Activated T-helper 2 cell treated with anti-CD3 and anti-CD28 coated beads, Interferon-gamma antibody, Interleukin-2, Interleukin-4, amounts not matched to agents 10 μg/mL and 5 μg/mL and 100 μg/mL, durations not matched to agents 14 hours and 24 hours and 36 hours (primary cell): ENCODE measurements at places on chromosomes 2 and 18.

GRCh38 chr2:74385396-74385795, 5.3 kb upstream of the DCTN1 start:
- H3K36me3 ChIP-seq = no peaks in the 10 kb centered on the region
- H3K27ac ChIP-seq = no peak overlapping the region
- peaks cover 5% of the 10 kb centered on the region for H3K4me1 ChIP-seq
- H3K4me3 ChIP-seq = no peak overlapping the region
- no peaks in the 10 kb centered on the region for H3K27me3 ChIP-seq

DNA sequence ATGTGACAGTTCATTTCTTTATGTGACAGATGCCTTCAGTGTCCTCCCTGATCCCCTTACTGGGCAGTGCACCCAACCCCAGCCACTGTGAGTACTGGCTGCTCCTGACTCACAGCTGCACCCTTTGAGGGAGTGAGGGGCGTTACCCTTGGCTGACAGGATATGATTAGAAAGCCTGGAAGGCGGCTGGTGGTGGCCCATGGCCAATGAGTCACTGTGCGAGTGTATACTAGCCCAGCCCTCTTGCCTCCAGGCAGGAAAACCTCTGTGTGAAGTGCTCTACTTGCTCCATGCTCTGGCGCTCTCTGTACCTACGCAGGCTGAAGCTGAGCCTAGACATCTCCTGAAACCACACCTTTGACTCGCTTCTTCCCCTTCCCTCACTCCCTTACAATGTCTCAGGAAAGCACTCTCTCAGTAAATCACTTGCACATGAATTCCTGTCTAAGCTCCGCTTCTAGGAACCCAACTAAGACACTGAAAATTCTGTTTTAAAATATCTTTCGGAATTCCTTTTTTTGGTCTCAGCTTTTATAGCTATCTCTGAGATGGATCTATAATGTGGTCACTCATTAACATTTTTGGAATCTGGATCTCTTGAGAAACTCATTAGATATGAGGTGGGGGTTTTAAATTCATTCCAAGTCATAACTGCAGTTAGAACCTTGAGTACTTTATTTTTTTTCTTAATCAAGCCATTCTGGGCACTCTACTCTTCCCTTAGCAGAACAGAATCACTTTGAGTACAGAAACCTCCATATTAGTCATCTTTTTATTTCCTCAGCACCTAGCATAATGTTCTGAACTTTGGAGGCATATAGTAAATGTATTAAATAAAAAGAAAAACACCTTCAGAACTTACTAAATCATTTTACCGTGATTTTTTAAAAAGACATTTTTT, 25.3 kb upstream of the STAM2 start:
- no peak overlapping the region for H3K4me3 ChIP-seq
- peaks cover 14% of the 10 kb centered on the region for H3K27me3 ChIP-seq
- no peak overlapping the region for H3K27ac ChIP-seq

- H3K36me3 ChIP-seq = peaks cover 66% of the 10 kb centered on the region
- H3K27me3 ChIP-seq = no peaks in the 10 kb centered on the region
- H3K4me1 ChIP-seq = peaks cover 5% of the 10 kb centered on the region
- no peak overlapping the region for H3K27ac ChIP-seq
- DNase-seq = no peak
Observed at GRCh38 chr2:15212249-15212648, 348.9 kb downstream of the NBAS start.

DNA sequence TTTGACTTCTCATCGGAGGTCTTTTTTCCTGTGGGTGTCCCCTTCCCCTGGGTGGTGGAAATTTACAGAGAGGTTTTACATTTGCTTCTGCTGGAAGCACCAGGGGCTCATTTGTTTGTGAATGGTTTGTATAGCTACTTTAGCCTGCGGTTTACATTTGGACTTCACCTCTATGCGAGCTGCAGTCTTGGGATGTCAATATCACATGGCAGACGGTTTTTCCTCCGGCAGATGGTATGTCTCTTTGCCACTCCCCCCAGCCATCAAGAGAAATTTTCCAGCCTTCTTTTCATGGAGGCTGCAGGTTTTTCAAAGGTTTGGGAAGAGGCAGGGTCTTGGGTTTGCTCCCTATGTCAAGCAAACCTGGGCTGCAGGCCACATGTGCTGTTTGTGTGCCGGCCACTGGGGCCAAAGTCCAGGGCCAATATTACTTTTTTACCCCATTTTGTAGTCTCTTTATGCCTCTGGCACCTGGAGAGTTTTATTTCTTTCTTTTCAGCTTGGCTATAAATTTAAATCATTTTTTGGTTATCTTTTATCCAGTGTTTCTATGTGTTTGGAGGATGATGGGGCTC, 23.9 kb upstream of the BOD1L2 start:
- no peaks in the 10 kb centered on the region for H3K4me1 ChIP-seq
- no peak overlapping the region for H3K27ac ChIP-seq
- H3K36me3 ChIP-seq = no peaks in the 10 kb centered on the region
- H3K4me3 ChIP-seq = no peak overlapping the region
- no peak for DNase-seq

GRCh38 chr2:197011021-197011417, 84.5 kb upstream of the PGAP1 start:
- H3K27ac ChIP-seq = no peak overlapping the region
- H3K27me3 ChIP-seq = no peaks in the 10 kb centered on the region
- peaks cover 5% of the 10 kb centered on the region for H3K4me1 ChIP-seq
- DNase-seq = no peak
- H3K4me3 ChIP-seq = no peak overlapping the region
- H3K36me3 ChIP-seq = peaks cover 71% of the 10 kb centered on the region

DNA sequence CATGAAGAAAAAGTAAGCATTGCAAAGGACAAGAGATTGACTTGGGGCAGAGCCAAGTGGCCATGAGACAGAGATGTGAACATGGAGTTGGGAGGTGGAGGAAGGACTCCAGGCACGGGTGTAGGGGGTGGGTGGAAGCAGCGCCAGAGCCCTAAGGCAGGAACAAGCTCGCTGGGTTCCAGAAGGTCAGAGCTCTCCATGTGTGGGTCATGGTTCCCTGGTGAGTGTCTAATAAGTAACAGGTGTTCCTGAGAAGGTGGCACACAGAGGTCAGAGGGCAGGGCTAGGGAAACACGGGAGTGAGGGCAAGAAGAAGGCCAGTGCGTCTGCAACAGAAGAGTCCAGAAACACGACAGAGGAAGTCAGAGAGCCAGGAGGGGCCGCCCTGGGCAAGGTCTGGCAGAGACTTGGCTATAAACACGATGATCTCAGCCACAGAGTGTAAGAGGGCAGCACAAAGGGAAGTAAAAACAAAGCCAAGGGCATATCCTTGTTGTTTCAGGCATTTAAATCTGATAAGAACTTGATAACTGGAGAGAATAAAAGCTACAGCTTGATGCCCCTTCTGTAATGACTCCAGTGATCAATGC, 260.8 kb downstream of the TGIF1 start:
- H3K36me3 ChIP-seq = no peaks in the 10 kb centered on the region
- H3K27ac ChIP-seq = no peak overlapping the region
- no peak for DNase-seq
- peaks cover 8% of the 10 kb centered on the region for H3K27me3 ChIP-seq

GRCh38 chr18:55559739-55560138, 28.3 kb downstream of the TCF4 start:
- no peak overlapping the region for H3K4me3 ChIP-seq
- no peak overlapping the region for H3K27ac ChIP-seq
- H3K27me3 ChIP-seq = no peaks in the 10 kb centered on the region

DNA sequence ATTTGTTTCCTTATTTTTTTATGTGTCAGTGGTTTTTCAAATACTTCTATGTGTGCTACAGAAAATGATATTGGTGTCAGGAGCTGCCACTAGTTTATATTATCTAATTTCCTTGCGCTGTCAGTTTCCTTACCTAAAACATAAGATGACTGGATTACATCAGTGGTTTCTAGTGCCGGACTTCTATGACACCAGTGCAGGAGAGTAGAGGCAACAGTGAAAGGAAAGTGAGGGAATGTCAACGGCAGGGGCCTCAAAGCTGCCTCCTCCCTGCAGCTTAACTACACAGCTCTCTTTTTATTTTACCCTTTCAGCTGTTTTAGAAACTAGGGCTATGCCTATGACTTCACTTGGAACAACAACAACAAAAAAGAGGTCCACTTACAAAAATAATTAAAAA, 6.5 kb downstream of the ERBB4 start:
- H3K4me3 ChIP-seq = no peak overlapping the region
- no peak overlapping the region for H3K27ac ChIP-seq
- peaks cover 6% of the 10 kb centered on the region for H3K4me1 ChIP-seq
- H3K36me3 ChIP-seq = no peaks in the 10 kb centered on the region
- DNase-seq = no peak
- H3K27me3 ChIP-seq = peaks cover 29% of the 10 kb centered on the region

DNA sequence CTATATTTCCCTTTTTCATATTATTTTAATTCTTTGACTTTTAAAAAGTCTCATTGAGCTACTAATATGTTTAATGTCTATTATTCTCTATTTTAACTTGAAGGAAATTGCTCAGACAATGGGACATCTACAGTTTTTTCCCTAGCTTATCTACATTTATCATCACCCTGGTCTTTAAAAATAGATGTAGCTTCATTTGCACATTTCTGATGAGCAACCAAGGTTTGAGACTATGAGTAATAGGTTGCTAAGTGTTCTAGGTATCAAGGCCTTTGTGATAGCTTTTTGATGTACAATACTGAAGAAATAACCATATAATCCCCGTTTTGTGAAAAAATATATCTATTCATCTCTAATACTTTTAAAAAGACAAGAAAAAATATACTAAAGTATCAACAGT, 47.0 kb downstream of the STAT4 start:
- no peak overlapping the region for H3K4me3 ChIP-seq
- peaks cover 53% of the 10 kb centered on the region for H3K4me1 ChIP-seq
- DNase-seq = no peak
- no peak overlapping the region for H3K27ac ChIP-seq

- H3K4me3 ChIP-seq = no peak overlapping the region
- peaks cover 13% of the 10 kb centered on the region for H3K36me3 ChIP-seq
- H3K27me3 ChIP-seq = no peaks in the 10 kb centered on the region
- no peak overlapping the region for H3K27ac ChIP-seq
- H3K4me1 ChIP-seq = no peaks in the 10 kb centered on the region
Observed at GRCh38 chr2:174078275-174078674, 113.1 kb upstream of the SP3 start.

GRCh38 chr2:46814160-46814961, 101.2 kb downstream of the MCFD2 start:
- no peak for DNase-seq
- H3K27ac ChIP-seq = no peak overlapping the region
- no peaks in the 10 kb centered on the region for H3K36me3 ChIP-seq
- H3K27me3 ChIP-seq = peaks cover 18% of the 10 kb centered on the region
- peaks cover 1% of the 10 kb centered on the region for H3K4me1 ChIP-seq
- H3K4me3 ChIP-seq = no peak overlapping the region

GRCh38 chr2:174227748-174228147, 20.6 kb downstream of the OLA1 start:
- no peak overlapping the region for H3K27ac ChIP-seq
- H3K4me3 ChIP-seq = no peak overlapping the region
- H3K36me3 ChIP-seq = peaks cover 45% of the 10 kb centered on the region
- no peak for DNase-seq
- H3K27me3 ChIP-seq = no peaks in the 10 kb centered on the region
- peaks cover 3% of the 10 kb centered on the region for H3K4me1 ChIP-seq

- no peak for DNase-seq
- no peak overlapping the region for H3K4me3 ChIP-seq
- H3K36me3 ChIP-seq = peaks cover 11% of the 10 kb centered on the region
- H3K4me1 ChIP-seq = no peaks in the 10 kb centered on the region
- H3K27ac ChIP-seq = no peak overlapping the region
- H3K27me3 ChIP-seq = no peaks in the 10 kb centered on the region
Observed at GRCh38 chr18:56789004-56789888, 138.1 kb downstream of the WDR7 start.

GRCh38 chr2:241608881-241609280, 28.1 kb downstream of the THAP4 start:
- peak overlapping the region; percentile 60 for H3K4me3 ChIP-seq
- no peaks in the 10 kb centered on the region for H3K27me3 ChIP-seq
- DNase-seq = no peak
- H3K4me1 ChIP-seq = peaks cover 17% of the 10 kb centered on the region

GRCh38 chr2:6945087-6945813, 28.0 kb downstream of the RNF144A start:
- H3K27ac ChIP-seq = peak overlapping the region; percentile 65
- H3K27me3 ChIP-seq = no peaks in the 10 kb centered on the region
- peak overlapping the region; percentile 3 for H3K4me3 ChIP-seq
- DNase-seq = no peak
- peaks cover 53% of the 10 kb centered on the region for H3K36me3 ChIP-seq

GRCh38 chr2:240565333-240566202, 2.7 kb upstream of the RNPEPL1 start:
- peaks cover 41% of the 10 kb centered on the region for H3K36me3 ChIP-seq
- peak overlapping the region; percentile 94 for H3K4me3 ChIP-seq
- DNase-seq = peak; percentile 93
- H3K4me1 ChIP-seq = peaks cover 59% of the 10 kb centered on the region
- no peaks in the 10 kb centered on the region for H3K27me3 ChIP-seq
- peak overlapping the region; percentile 97 for H3K27ac ChIP-seq

GRCh38 chr18:49527631-49528327, 34.1 kb upstream of the LIPG start:
- no peak overlapping the region for H3K4me3 ChIP-seq
- H3K27me3 ChIP-seq = peaks cover 16% of the 10 kb centered on the region
- DNase-seq = no peak

- H3K36me3 ChIP-seq = peaks cover 5% of the 10 kb centered on the region
- H3K27ac ChIP-seq = peak overlapping the region; percentile 53
- H3K4me1 ChIP-seq = peaks cover 5% of the 10 kb centered on the region
- no peaks in the 10 kb centered on the region for H3K27me3 ChIP-seq
- H3K4me3 ChIP-seq = no peak overlapping the region
Observed at GRCh38 chr2:183229386-183229785, 105.1 kb downstream of the NUP35 start.

GRCh38 chr2:190069936-190070696, 7.6 kb upstream of the MSTN start:
- peaks cover 10% of the 10 kb centered on the region for H3K27me3 ChIP-seq
- no peak overlapping the region for H3K27ac ChIP-seq
- H3K36me3 ChIP-seq = no peaks in the 10 kb centered on the region
- no peak for DNase-seq
- H3K4me3 ChIP-seq = no peak overlapping the region

GRCh38 chr2:68465081-68465916, 1.8 kb downstream of the FBXO48 start:
- H3K4me3 ChIP-seq = peak overlapping the region; percentile 95
- no peaks in the 10 kb centered on the region for H3K27me3 ChIP-seq
- H3K36me3 ChIP-seq = no peaks in the 10 kb centered on the region
- H3K4me1 ChIP-seq = peaks cover 39% of the 10 kb centered on the region
- DNase-seq = peak; percentile 51
- peak overlapping the region; percentile 94 for H3K27ac ChIP-seq

GRCh38 chr2:9772999-9773902, 70.0 kb upstream of the TAF1B start:
- no peaks in the 10 kb centered on the region for H3K36me3 ChIP-seq
- no peak overlapping the region for H3K27ac ChIP-seq

GRCh38 chr18:13247506-13247905, 28.9 kb downstream of the LDLRAD4 start:
- H3K27me3 ChIP-seq = no peaks in the 10 kb centered on the region
- H3K4me1 ChIP-seq = no peaks in the 10 kb centered on the region
- no peak overlapping the region for H3K4me3 ChIP-seq
- DNase-seq = no peak
- H3K36me3 ChIP-seq = no peaks in the 10 kb centered on the region

GRCh38 chr18:22684268-22684667, 248.9 kb upstream of the RBBP8 start:
- no peak for DNase-seq
- H3K27me3 ChIP-seq = no peaks in the 10 kb centered on the region
- no peak overlapping the region for H3K4me3 ChIP-seq
- no peak overlapping the region for H3K27ac ChIP-seq
